ENCODE measurements at places on chromosomes 2 and 18. TPM values are rescaled to one million over a fixed set of nuclear protein-coding genes. Genes with fewer than 3 reads are reported as not detected.

The GPR35 gene
- polyA plus RNA-seq = 1.7 TPM

- no peaks in the 10 kb centered on the region for H3K36me3 ChIP-seq
- DNase-seq = no peak
- H3K4me3 ChIP-seq = no peak overlapping the region
- no peaks in the 10 kb centered on the region for H3K27me3 ChIP-seq
- no peak overlapping the region for H3K27ac ChIP-seq
- H3K4me1 ChIP-seq = no peaks in the 10 kb centered on the region
Observed at GRCh38 chr18:37334631-37335408, 230.8 kb downstream of the CELF4 start.

The MAP2 gene
- 3.6 TPM for polyA plus RNA-seq

The ANKRD29 gene
- 5.2 TPM for polyA plus RNA-seq

The LAMA3 gene
- polyA plus RNA-seq = 4.4 TPM

DNA sequence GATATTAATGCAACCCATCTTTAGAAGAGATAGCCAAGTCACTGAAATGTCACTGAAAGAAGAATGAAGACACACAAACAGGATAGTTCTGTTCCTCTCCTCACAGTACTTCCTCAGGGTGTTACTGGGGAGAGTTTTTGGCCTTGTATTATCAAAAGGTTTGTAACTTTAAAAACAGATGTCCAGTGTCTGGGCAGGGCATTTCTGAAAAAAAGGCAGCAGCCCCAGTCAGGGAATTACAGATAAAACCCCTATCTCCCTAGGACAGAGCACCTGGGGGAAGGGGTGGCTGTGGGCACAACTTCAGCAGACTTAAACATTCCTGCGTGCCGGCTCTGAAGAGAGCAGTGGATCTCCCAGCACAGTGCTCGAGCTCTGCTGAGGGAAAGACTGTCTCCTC lies 30.8 kb downstream of the LANCL1 start:
- no peaks in the 10 kb centered on the region for H3K27me3 ChIP-seq
- H3K27ac ChIP-seq = no peak overlapping the region
- H3K4me1 ChIP-seq = no peaks in the 10 kb centered on the region
- H3K36me3 ChIP-seq = no peaks in the 10 kb centered on the region
- H3K4me3 ChIP-seq = no peak overlapping the region
- DNase-seq = no peak

DNA sequence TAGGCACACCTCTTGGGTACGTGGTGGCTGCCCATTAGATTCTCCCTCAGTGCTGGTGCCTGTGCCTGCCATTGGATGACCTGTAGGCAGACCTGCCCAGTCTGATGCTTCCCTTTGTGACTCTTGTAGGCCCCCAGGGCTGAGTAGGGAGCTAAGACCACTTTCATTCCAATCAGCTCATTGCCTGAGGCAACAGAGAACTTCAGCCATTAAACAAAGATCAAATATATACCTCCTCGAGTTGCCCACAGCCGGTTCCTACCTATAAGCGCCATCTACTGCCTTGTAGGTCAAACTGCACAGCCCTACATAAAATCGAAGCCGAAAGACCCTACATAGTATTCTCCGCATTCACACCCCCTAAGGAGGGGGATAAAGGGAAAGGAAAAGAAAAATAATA lies 184.6 kb downstream of the ETAA1 start:
- no peaks in the 10 kb centered on the region for H3K36me3 ChIP-seq
- H3K4me3 ChIP-seq = no peak overlapping the region
- no peak overlapping the region for H3K27ac ChIP-seq

The ANKRD30BL gene
- polyA plus RNA-seq = not detected

The C2orf66 gene
- not detected for polyA plus RNA-seq

DNA sequence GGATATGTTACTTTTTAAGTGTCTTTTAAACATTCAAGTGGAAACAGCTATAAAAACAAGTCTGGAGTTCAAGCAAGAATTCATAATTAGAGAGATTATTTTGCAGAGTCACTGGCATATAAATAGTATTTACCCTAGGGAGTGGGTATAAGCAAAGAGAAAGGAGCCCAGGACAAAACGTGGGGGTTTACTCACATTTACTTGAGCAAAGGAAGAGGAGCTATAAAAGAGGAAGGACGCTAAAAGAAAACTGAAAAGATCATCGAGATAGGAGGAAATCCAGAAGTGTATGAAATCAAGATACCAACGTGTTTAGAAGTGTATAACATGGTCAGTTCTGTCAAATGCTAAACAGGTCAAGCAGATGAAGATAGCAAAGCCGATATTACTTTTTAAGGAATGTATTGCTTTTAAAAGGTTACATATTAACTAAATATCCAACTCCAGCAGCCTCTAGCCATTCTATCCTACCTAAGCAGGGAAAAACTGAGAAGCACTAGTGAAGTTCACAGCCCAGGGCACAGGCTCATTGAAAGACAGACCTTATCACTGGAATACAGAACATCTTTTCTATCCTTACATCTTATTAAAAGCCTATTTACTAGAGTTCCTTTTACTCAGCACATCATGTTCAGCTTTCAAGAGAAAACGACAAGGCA lies 8.6 kb downstream of the KANSL1L start:
- no peaks in the 10 kb centered on the region for H3K27me3 ChIP-seq
- H3K27ac ChIP-seq = peak overlapping the region; percentile 13
- H3K4me3 ChIP-seq = peak overlapping the region; percentile 11
- H3K4me1 ChIP-seq = peaks cover 4% of the 10 kb centered on the region
- no peak for DNase-seq

DNA sequence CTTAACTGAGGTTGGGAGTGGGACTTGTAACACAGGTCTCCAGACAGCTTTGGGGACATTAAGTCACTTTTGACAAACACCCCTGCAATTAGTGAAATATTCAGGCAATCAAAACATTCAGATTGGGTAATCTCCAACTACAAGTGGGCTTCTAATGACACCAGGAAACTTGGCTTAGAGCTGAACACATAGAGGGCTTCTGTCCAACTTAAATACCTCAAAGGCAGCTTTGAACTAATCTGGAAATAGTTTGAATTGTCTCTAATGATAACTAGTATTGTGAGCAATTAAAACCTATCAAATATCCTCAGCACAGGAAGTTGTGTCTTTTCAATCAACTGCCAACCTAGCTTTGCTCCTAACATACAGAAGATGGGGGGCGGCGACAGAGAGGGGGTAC lies 5.1 kb upstream of the ASPRV1 start:
- no peak overlapping the region for H3K27ac ChIP-seq
- no peaks in the 10 kb centered on the region for H3K27me3 ChIP-seq

DNA sequence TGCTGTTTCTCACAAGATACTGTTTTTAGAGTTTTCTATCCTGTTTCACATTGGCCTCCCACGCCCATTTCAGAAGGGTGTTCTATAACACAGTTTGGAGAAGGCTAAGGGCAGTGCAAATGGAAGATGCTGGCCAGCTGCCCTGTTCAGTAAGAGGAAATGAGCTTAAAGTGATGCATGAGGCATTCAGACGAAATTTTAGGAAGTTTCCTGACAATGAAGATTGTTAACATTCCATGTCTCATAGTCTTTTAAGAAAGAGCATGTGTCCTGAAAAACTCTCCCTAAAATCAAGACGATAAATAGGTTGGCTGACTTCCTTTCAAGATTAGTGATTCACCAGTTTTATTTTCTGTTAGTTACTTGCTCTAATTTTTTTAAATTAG lies 484.2 kb upstream of the NRP2 start:
- no peaks in the 10 kb centered on the region for H3K27me3 ChIP-seq
- DNase-seq = peak; percentile 66
- H3K36me3 ChIP-seq = no peaks in the 10 kb centered on the region
- H3K4me3 ChIP-seq = no peak overlapping the region
- no peak overlapping the region for H3K27ac ChIP-seq

- no peaks in the 10 kb centered on the region for H3K27me3 ChIP-seq
- H3K27ac ChIP-seq = no peak overlapping the region
- no peak for DNase-seq
- H3K4me1 ChIP-seq = no peaks in the 10 kb centered on the region
Observed at GRCh38 chr2:18062892-18063291, 184.4 kb downstream of the KCNS3 start.

DNA sequence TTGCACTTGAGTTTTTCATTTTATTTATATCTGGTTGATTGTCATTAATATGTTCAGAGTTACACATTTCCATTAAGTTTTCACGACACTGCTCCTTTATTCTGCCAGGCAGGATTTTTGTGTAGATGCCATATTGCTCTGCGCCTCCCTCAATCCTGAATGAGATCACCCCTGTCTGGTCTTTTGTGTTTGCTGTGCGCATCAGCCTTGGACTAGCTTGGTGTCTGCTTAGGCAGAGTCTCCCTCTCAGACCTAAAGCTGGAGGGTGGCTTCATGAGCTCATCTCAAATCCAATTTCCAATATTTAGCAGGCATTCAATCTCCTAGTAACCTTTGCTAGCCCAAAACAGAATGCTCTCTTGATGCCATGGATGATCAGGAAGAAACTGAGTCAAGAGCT lies 137.4 kb downstream of the SMAD7 start:
- H3K36me3 ChIP-seq = no peaks in the 10 kb centered on the region
- no peak for DNase-seq
- no peaks in the 10 kb centered on the region for H3K27me3 ChIP-seq

The GPR75 gene
- 0.17 TPM for polyA plus RNA-seq

GRCh38 chr2:128420131-128420530 lies 101.5 kb upstream of the HS6ST1 start:
- H3K36me3 ChIP-seq = no peaks in the 10 kb centered on the region
- no peaks in the 10 kb centered on the region for H3K27me3 ChIP-seq
- H3K4me3 ChIP-seq = no peak overlapping the region
- peaks cover 3% of the 10 kb centered on the region for H3K4me1 ChIP-seq
